ENCODE measurements at places on chromosomes 6 and 20.

DNA sequence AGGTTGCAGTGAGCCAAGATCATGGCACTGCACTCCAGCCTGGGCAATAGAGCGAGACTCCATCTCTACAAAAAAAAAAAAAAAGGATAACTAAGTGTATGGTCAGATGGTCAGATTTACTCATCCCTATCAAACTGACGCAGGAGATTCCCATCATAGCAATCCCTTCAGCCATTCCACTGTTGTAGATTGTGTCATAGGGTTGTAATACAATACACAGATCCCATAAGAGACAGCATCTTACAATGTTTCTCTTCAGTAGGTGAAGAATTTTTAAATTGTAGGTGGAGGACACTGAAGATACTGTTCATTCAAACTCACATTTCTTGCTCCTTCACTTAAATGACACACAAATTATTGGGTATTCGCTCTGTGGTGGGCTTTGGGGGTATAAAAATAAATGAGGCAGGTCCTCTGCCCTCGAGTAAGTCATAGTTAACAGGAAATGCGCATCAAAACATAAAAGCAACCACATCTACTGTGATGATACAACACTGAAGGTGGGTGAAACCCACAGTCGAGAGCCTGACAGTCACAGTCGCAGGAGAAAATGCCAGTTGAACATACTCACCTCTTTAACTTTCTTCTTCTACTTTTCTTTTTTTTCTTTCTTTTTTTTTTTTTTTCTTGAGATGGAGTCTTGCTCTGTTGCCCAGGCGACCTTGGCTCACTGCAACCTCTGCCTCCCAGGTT is 205.5 kb downstream of the ZNF217 start:
- DNase-seq: no peak

DNA sequence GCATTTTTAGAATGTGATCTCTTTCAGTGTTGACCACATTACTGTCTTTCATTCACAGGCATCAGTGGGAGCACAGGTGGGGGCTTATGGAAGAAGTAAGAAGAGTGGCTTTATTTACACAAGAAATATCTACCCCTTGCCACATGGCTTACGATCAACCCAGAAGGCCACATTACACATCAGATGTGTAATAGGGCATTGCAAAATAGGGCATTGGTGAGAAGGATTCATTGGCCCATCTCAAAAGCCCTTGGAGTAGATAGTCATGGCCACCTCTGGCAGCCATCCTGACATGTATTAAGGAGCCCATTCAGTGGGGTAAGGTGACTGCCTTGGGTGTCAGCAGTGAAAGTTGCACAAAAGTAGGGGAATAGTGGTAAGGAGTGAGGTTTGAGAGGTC is 97.5 kb downstream of the MAFB start:
- no peak for DNase-seq

DNA sequence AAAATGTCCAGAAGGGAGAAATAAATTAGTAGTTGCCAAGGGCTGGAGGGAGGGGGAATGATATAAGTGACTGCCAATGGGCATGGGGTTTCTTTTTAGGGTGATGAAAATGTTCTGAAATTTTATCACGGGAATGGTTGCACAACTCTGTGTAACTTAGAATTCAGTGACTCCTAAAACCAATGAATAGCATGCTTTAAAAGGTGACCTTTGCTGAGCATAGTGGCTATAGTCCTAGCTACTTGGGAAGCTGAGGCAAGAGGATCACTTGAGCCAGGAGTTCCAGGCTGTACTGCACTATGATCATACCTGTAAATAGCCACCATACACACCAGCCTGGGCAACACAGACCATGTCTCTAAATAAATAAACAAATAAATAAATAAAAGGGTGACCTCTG is 109.0 kb downstream of the ATG5 start:
- no peak for DNase-seq

GRCh38 chr6:145244349-145245100 is 490.8 kb downstream of the EPM2A start:
- no peak for DNase-seq

GRCh38 chr6:45801471-45802289 is 214.0 kb downstream of the CLIC5 start:
- no peak for DNase-seq

DNA sequence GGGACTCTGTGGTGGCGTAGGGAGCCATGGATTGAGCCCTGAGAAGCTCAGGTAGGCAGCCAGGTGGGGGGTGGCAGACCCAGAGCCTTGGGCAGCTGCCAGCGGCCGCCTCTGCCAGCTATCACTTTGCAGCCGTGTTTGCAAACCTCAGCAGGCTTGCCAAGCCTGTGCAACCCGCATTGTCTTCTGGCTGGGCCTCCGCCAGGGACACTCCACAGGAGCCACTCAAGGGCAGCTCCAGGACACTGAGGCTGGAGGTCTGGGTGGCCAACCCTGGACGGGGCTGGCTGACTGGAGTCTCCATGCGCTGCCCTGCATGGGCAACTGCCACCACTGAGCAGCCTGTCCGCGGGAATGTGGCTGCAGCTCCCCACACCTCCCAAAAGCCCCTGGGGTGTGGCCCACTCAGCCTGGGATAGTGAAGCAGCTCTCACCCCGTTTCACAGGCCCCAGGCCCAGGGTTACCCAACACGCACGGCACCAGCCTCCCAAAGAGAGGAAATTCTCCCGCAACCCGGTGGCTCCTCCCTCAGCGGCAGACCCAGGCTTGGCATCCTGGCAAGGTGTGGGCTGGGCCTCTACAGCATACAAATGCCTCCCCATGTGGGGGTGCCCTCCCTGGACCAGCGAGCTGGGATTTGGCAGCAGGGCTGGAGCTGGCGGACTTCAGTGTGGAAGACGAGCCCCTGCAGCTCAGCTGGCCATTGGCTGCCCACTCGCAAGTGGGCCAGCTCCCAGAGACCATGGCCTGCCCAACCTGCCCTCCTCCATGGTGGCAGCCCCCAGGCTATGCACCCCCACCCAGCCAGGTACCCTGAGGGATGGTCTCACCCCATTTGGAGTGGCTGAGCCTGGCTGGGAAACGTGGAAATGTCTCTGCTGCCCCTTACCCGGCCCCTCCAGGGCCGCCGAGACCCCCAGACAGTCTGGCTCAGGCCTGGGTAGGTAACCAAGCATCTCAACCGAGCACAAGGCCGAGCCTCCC is 2.9 kb downstream of the CHRNA4 start:
- DNase-seq: no peak

DNA sequence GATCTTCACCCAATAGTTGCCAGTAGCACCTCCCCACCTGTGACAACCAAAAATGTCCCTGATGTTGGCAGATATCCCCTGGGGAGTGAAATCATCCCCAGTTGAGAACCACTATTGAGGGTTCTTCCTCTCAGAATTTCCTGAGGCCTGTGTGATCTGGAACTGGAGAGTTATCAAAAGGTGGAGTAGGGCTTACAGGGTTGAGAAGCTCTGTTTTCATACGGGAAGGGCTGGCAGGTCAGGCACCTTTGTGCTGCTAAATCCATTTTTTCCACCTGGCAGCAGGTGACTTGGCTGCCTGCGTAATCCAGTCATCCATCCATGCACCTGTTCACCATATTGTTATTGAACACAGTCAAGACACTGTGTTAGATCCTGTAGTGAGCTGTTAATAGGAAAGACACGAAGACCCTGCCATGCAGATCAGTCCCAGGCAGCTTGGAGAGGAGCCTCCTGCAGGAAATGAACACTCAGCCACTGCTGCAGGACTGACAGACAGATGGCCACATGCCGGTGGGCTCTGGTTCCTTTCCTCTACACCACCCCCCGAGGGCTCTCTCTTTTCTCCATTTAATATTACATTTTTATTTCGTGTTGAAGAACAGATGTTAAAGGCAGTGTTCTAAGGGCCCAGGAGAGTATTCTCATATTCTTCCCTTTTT is 5.4 kb downstream of the DUSP22 start:
- DNase-seq: no peak

DNA sequence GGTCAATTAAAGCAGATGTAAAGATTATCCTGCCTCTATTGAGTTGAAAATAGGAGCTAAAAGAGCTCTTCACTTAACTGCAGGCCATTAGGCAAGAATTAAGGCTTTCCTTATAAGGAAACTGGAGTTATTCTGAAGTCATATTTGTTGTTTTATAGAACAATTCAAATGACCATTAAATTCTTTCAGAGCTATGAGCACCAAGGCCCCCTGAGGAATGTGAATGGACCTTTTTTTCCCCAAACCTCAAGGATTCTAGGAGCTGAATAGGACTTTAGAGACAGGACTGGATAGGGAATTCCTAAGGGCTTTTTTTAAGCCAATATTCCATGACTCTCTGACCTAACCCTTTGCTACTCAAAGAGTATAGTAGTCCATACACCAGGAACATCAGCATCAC is 565.7 kb upstream of the BTBD3 start:
- no peak for DNase-seq

DNA sequence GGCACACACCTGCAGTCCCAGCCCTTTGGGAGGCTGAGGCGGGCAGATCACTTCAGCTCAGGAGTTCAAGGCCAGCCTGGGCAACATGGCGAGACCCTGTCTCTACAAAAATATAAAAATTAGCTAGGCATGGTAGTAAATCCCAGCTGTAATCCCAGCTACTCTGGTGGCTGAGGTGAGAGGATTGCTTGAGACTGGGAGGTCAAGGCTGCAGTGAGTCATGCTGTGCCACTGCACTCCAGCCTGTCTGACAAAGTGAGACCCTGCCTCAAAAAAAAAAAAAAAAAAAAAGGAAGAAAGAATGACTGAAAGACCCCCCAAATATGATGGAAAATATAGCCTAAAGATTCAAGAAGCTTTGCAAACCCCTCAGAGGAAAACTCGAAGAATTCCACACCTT is 26.8 kb downstream of the METTL24 start:
- DNase-seq: no peak

GRCh38 chr6:75203721-75204120 is 2.1 kb downstream of the COL12A1 start:
- no peak for DNase-seq

DNA sequence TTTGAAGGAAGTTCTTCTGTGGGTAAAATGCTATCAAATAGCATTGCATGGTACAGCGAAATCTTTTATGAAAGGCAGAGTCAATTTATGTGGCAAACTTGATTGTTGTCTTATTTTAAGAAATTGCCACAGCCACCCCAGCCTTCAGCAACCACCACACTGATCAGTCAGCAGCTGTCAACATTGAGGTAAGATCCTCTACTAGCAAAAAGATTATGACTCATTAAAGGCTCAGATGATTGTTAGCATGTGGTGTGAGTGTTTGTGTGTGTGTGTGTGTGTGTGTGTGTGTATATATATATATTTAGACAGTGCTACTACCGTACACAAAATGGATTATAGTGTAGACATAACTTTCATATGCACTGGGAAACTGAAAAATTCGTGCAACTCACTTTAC is 27.8 kb downstream of the LRRN4 start:
- DNase-seq: no peak

- DNase-seq: no peak
Measured at GRCh38 chr6:73743556-73743955, 47.6 kb downstream of the CD109 start.

GRCh38 chr6:106098383-106099234 is 12.5 kb downstream of the PRDM1 start:
- DNase-seq: no peak

- no peak for DNase-seq
Measured at GRCh38 chr20:50920997-50921396, 10.2 kb downstream of the ADNP start.

- DNase-seq: no peak
Measured at GRCh38 chr6:19979059-19979458, 141.9 kb downstream of the ID4 start.

DNA sequence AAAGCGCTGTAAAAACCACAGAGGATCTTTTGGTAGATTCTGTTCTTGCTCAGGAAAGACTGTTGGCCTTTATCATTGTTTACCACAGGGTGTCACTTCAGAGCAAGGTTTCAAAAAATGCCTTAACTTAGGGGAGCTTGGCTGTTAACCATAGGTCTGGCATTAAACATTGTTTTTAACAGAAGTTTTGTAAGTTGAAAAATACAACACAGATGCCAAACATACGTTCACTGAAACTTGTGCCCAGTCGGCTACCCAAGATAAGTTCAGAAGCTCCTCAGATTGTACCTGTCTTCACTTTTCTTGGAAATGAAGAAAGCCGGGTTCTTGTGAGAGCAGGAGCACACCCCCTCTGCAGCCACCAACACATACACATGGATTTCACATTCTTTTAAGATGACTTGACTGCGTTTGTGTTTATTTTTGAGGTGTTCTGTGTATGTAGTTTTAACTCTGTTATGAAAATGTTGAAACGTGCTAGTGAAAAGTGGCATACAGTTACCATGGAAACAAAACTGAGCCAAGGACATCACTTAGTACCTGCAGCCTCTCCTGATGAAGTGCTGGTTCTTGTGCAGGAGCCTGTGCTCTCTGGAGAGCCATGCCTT is 64.9 kb downstream of the SYCP2L start:
- DNase-seq: no peak

DNA sequence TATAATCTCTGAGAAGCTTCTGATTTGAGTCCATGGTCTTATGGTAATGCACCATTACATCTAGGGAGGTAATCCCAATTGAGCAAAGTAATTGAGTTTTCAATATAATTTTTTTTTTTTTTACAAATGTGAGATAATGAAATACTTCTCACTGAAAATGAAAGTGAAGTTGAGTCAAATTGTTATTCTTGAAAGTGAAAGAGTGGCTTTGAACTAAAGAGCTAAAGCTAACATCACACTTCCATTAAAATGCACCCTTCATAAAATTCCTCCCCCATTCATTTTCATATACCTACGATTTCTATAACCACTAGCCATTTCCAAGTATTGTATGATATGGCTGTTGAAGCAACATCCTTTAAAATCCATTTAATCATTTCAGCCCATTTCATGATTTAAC is 149.1 kb upstream of the IMPG1 start:
- no peak for DNase-seq

GRCh38 chr20:41095110-41095969 is 42.0 kb upstream of the PLCG1 start:
- DNase-seq: peak; percentile 7

DNA sequence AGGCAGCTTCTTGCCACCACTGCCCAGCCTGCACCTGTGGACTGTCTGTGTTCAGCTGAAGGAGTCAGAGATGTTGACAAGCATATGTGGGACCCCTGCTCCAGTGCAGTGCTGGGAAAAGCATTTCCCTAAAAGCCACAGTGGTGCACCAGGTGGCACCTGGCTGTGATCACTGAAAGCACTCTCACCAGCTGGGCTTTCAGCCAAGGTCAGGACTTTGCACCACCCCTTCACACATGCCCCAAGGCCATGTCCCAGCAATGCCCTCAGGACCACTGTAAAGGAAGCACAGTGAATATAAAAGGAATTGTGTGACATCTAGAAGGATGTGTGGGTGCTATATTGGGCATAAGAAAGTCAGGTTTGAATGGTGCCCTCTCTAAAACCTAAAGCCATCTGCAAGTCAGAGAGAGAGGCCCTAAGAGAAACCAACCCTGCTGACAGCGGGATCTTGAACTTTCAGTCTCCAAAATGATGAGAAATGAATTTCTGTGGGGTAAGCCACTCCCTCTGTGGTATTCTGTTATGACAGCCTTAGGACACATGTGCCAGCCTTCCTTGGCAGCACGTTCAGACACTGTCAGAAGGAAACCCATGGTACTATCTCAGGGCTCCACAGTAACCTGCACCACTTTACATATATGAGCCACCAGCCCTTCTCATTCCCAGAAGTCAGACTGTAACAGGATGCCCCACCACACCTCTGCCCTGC is 30.7 kb downstream of the CBLN4 start:
- DNase-seq: no peak
